ENCODE measurements at places on chromosomes 5 and 9. TPM values are rescaled to one million over a fixed set of nuclear protein-coding genes. Genes with fewer than 3 reads are reported as not detected.

The TRAF1 gene
- 115 TPM for total RNA-seq

GRCh38 chr5:143135832-143136551 is 267.5 kb downstream of the NR3C1 start:
- no peak for DNase-seq

GRCh38 chr5:154663424-154663823 is 91.8 kb upstream of the LARP1 start:
- DNase-seq = no peak

- DNase-seq = no peak
These were observed 58.2 kb downstream of the GADD45G start for GRCh38 chr9:89662718-89663613.

DNA sequence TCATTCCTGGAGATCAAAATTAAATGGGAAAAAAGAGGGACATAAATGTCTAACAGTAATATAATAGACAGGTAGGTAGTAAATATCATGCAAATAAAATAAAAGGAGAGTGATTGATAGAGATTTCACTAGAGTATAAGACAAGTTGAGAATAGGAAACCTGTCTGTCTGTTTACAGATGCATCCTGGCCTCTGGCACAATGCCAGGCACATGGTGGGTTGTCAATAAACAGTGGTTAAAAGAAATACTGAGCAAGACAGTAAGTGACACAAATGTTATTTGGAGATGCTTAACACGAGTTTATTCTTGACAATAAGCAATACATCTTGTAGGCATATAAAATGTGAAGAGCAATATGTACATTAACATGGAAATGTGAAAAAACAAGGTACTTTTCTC is 33.3 kb downstream of the RICTOR start:
- DNase-seq = no peak

Data from activated B cell treated with CpG ODN at 0.5 μM for 24 hours (primary cell).